ENCODE measurements at places on chromosomes 4 and X. TPM values are rescaled to one million over a fixed set of nuclear protein-coding genes. Genes with fewer than 3 reads are reported as not detected.

The F8A2 gene
- not detected for total RNA-seq

The TRIML1 gene
- total RNA-seq: not detected

The TBC1D8B gene
- total RNA-seq: 4.2 TPM

The CEP44 gene
- total RNA-seq: 13.5 TPM

The TNIP3 gene
- not detected for total RNA-seq

The IGSF1 gene
- 0.05 TPM for total RNA-seq

The FGFR3 gene
- total RNA-seq: 0.03 TPM

The MYOZ2 gene
- 0.24 TPM for total RNA-seq

The VSIG1 gene
- not detected for total RNA-seq

The CSAG3 gene
- total RNA-seq: 8.9 TPM

The TMPRSS11E gene
- total RNA-seq: 0.08 TPM

The GAB3 gene
- total RNA-seq: 0.61 TPM

The ZNF157 gene
- total RNA-seq: not detected

GRCh38 chr4:53671757-53672156 is 80.5 kb upstream of the LNX1 start:
- no peak for DNase-seq

DNA sequence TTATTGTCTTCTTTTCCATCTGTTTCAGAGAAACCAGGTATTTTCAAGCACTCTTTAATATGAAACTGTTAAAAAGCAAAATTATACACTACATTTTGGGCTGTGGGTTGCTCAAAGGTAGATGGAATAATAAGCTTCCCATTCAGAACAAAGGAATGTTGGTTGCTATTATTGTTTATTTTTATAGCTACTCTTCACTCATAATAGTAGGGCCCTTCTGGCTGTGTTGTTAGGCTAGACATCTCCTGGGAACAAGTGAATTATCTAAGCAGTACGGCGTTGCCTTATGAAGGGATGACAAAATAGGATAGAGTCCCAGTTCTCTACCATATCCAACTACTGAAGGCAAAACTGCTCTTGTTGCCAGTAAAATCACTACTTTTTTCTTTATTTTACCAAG is 34.2 kb downstream of the TENM3 start:
- no peak for DNase-seq

DNA sequence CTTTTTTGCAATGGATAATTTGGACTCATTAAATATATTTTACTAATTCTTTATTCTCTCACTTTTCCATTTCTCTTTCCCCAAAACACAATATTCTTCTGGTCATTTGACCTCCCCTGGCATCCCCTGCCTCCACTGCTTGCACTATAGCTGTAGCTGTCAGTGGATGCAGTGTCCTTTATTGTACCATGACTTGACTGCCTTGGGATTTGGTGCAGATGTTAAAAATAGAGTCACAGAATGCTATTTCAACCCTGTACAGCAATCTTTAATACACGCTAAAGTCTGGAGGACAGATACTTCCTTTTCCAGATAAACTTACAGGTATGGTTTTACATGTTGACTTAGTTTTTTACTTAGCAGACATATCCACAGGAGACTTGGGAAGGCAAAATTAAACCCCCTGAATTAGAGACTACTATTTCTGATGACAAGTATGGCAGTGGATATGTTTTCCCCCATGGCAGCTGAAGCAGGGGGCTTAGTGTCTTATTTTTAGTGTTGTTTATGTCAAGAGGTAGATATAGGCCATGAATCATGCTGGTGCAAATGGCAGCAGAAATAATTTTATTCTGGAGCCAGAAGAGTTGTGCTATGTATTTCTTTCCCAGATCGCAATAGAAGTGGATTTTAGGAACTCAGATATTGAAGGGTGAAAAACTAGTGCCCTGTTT is 461.4 kb downstream of the NAF1 start:
- DNase-seq: no peak

DNA sequence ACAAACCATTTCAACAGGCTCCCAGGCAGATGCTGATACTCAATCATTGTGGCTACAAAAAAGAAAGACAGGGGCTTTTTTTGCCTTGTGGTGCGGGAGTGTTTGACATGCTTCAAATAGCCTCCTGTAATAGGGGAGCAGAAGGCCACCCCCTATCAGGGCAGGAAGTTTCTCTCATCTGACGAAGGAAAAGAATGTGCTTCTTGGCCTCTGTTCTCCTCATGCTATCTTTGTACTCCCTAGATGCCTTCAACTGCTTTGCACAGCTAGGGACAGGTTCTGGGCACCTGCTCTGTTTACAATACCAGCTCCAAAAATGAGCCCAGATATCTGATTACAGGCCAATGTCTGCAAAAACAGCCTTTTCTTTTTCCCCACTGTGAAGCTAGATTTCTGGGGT is 391.1 kb downstream of the STIM2 start:
- DNase-seq: no peak

GRCh38 chr4:113607147-113607720 is 154.3 kb downstream of the CAMK2D start:
- DNase-seq: no peak

- no peak for DNase-seq
These were observed 85.2 kb downstream of the FHDC1 start for GRCh38 chr4:153021276-153021675.

GRCh38 chr4:41216294-41217019 is 2.1 kb upstream of the APBB2 start:
- DNase-seq: peak; percentile 85

DNA sequence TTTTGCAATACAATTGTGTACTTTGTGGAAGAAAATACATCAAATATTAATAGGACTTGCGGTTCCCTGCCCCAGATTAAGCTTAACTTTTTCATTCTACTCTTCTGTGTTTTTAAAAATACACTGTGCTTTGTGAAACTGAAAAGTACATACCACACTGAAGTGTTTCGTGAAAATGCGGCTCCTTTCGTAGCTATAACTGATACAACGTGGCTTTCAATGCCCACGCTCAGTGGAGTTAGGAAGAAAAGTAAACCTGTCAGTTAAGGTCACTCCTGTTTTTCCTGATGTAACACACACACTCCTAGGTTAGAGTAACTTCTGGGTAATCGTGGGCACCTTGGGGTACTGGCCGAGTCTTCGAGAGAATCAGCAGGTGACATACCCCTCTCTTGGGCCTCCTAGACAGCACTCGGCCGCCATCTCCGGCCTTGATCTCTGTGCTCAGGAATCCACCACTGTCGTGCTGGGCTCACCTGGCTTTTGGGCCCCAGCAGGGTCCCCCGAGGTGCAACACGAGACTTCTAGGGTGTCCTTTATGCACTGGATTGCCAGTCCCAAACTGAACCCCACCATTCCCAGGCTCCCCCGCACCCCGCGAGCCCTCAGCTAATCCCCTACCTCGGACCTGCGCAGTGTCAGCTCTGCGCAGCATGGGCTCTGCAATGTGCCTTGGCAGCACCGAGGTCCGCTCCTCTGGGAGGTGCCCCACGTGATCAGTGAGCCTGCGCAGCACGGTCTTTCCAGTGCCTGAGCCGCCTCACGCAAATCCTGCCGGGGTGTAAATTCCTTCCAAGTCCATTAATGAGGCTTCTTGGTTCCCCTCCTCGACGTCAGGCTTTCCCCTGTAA is 162.6 kb upstream of the INTU start:
- DNase-seq: no peak

DNA sequence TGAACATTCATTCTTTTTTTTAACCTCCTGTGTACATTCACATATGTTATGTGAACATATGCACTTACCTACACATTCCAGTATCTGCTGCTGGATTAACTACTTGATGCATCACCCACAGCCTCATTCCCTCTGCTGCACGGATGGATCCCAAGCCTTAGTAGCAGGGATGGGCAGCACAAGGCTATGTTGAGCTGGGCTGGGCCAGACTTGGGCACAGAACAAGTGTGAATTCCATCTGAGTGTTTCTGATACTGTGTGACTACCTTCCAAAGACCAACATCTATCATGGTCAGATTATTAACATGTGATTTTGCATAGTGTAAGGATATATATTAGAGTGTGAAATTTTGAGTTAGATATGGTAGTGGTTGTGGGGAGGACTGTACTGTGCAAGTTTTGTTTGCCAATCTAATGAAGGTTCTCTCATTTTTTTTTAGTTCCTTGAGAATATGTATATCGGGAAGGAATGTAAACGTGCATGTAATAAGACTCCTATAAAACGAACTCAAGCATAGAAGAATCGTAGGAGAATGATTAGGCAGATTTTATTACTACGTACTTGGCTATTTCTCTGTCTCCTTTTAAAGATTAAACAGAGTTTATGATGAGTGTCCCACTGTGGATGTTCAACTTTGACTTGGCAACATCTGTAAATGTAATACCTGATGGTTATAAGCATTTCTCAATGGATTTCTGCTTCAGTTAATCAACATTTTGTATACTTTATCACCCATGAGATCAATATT is 23.4 kb upstream of the STBD1 start:
- DNase-seq: no peak

DNA sequence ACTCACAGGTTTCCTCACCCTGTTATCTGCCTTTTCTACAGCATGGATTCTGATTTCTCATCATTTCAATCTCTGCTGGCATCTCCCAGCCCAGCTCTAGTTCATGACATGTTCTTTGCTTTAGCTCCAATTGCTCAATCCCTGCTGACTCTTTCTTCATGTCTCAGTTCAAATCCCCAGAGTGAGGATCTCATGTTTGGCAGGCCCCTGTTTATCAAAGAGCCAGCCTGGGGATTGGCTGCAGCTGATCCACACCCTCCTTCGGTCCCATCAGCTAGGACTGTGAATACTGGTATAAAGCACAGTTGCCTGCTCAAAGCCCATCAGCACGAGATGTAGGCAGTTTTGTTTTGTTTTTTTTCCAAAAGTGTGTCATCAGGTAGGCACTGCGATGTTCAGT is 14.4 kb upstream of the CC2D2A start:
- DNase-seq: no peak

DNA sequence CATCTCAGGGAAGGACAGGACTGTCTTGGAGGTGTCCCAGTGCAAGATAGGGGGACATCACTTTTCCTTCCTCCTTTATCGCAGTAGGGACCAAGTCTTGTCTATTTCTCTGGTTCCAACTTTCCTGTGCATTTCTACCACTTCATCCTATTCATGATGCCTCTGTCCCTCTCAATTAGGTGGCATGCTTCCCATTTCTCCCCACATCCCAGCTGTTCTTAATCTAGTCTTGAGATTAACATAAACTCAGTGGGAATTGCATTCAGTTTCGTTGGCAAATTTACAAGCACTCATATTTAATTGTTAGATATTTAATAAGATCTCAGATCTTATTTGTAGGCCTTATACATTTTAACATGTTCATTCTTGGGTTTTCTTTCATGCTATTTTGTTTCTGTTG is 15.7 kb upstream of the ODAM start:
- no peak for DNase-seq

DNA sequence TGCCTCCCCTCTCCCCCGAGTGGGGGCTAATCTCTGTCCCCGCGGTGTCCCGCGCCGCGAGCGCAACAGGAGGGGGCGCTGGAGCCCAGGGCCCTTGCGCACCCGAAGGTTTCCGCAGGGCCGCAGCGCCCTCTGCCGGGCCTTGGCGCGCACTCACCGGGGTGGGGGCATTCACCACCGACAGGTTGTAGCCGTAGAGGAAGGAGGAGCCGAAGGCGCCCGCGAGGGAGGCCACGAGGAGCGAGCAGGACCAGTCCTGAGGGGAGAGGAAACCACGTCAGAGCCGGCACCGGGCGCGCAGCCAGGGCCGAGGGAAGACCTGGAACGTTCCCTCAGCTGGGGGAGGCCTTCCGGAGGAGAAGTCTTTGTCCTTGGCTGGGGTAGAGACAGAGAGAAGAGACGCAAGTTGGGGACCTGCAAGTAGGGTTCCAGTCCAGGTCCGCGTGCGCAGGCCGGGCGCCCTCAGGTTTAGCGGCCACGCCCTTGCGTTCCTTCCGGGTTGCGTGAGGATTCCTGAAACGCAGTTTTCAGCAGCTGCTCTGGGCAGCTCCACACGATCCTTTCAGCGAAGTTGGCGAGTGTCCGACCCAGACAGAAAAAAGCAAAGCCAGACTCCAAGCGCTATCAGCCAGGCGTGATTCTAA is 2.4 kb downstream of the SLC2A9 start:
- peak; percentile 91 for DNase-seq

DNA sequence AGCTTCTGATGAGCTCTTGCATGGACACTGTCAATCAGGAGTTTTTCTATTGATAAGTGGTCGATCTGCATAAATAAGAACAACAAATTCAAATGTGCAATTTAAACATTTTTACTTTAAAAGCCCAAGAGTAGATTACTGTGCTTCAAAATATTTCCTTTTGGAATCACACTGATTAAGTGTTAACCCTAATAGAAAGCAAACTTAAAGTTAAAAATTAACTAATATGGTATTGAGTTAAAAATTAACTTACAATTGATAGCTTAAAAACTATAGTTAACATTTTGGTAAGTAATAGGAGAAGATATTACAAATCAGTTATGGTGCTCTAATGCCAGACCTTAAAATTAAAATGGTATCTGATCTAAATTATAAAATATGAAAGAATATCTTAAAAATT is 25.9 kb downstream of the MED14 start:
- DNase-seq: no peak

- DNase-seq: peak; percentile 96
These were observed 209.5 kb downstream of the PCDH7 start for GRCh38 chr4:30929649-30930048.

DNA sequence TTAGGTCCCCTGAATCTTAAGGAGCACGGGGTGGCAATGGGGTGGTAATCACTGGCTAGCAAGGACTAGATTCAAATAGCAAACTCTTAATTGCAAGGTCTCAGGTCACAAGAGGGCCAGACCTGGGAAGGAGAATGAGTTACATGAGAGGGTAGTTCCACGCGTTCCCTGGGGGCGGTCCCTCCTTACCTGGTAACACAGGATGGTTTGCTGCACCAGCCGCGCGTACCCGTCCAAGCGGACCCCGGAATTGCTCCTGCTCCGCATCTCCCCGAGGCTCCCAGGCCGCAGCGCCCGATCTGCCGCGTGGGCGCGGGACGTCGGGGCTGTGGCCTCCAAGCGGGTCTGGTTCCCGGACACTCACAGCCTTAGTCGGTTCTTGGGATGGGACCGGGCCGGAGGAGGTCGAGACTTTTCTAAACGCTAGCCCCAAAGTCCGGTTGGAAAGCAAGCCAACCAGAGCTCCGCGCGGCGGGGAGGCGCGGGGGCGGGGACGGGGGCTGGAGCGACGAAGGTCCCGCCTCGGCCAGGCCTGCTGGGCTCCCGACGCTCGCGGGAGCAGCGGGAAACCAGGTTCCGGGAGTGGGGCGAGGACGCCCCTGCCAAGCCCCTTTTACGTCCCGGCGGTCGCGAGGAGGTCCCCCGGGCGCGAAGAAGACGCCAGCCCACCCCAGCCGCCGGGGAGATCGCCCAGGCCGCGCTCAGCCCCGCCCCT is at the start of gene PHKA2:
PHKA2 (minus strand) TSS at position 449 of the 715 bp plus-strand sequence; CDS start at position 267, 182 bp downstream.
- DNase-seq: no peak

- peak; percentile 66 for DNase-seq
These were observed 15.8 kb downstream of the RBM10 start for GRCh38 chrX:47160781-47161180.

Measured in SK-MEL-5 (cell line).